IMR-90 (cell line): ENCODE measurements at places on chromosomes 3 and 15. TPM values are rescaled to one million over a fixed set of nuclear protein-coding genes. Genes with fewer than 3 reads are reported as not detected.

The MSL2 gene
- 13.6 and 20.8 TPM in 2 replicates for total RNA-seq

The SLC27A2 gene
- under 0.01 TPM in 1 of 2 replicates, not detected in the other for total RNA-seq

The TTC21A gene
- total RNA-seq: 0.56 and 0.90 TPM in 2 replicates

The CD47 gene
- 52.0 and 110 TPM in 2 replicates for total RNA-seq

The IFT57 gene
- total RNA-seq: 35.3 and 46.9 TPM in 2 replicates

The CPNE9 gene
- total RNA-seq: not detected in 2 replicates

The KCNAB1 gene
- total RNA-seq: under 0.01 and 0.56 TPM in 2 replicates

The CEP63 gene
- total RNA-seq: 6.5 and 16.1 TPM in 2 replicates

The GRK7 gene
- total RNA-seq: not detected in 2 replicates

The ERC2 gene
- 0.18 and 0.28 TPM in 2 replicates for total RNA-seq

The MFGE8 gene
- total RNA-seq: 201 and 232 TPM in 2 replicates

The NEIL1 gene
- total RNA-seq: 0.56 and 1.1 TPM in 2 replicates

The RASL12 gene
- under 0.01 and 0.18 TPM in 2 replicates for total RNA-seq

The AGBL1 gene
- total RNA-seq: not detected in 2 replicates

The PPP2R3A gene
- total RNA-seq: 37.3 and 46.7 TPM in 2 replicates

The SPINK8 gene
- total RNA-seq: not detected in 2 replicates

The LRRIQ4 gene
- total RNA-seq: not detected in 2 replicates

The FMN1 gene
- 17.6 and 29.4 TPM in 2 replicates for total RNA-seq

The STXBP5L gene
- not detected in 2 replicates for total RNA-seq

The MYO5C gene
- under 0.01 TPM in 2 replicates for total RNA-seq

The OXNAD1 gene
- 11.1 and 11.3 TPM in 2 replicates for total RNA-seq

The HESX1 gene
- total RNA-seq: 0.36 TPM in 1 of 2 replicates, not detected in the other
